ENCODE measurements at places on chromosomes 13 and 19. TPM values are rescaled to one million over a fixed set of nuclear protein-coding genes. Genes with fewer than 3 reads are reported as not detected.

Gene KCNRG
- 3.0 TPM for total RNA-seq

Gene CYP4F22
- total RNA-seq, result not detected

Gene C19orf67
- total RNA-seq, result not detected

Gene FGF14
- total RNA-seq, result under 0.01 TPM
